Pancreas (tissue), 10 donors: ENCODE measurements at places on chromosomes 1 and 21. TPM values are rescaled to one million over a fixed set of nuclear protein-coding genes. Genes with fewer than 3 reads are reported as not detected.

DNA sequence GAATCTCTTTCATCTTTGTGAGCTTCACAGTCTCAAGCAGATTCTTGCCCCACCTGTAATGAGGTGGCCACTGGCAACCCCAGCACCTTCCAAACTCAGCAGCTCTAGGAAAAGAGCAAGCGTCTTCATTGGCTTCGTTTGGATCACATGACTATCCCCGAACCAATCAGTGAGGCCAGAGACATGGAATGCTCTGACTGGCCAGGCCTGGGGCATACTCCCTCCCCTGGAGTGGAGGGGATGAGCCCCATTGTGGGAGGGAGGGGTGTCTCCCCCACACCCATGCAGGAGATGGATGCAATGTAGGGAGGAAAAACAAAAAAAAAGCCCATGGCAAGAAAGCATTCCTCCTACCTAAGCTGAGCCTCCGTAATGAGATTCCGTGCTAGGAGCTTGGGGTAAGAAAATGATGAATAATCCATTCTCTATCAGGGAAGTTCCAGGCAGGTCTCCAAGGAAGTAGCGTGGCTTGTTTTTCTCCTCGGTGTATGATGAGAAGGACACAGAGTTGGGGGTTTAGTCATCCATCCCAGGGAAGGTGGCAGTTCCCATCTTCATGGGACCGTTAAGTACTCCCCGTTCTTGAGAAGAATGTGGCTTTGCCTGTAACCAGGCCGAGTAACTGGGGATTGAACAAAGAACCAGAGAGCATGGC lies 32.7 kb downstream of the FHAD1 start:
- H3K4me1 ChIP-seq, result peaks cover 30% of the 10 kb centered on the region
- H3K27ac ChIP-seq, result no peak overlapping the region
- DNase-seq, result no peak
- no peaks in the 10 kb centered on the region for H3K27me3 ChIP-seq

GRCh38 chr1:171487038-171487437 lies 1.7 kb downstream of the PRRC2C start:
- peak overlapping the region; percentile 83 for H3K4me3 ChIP-seq
- no peak for DNase-seq
- no peak overlapping the region for H3K27ac ChIP-seq
- H3K27me3 ChIP-seq, result no peaks in the 10 kb centered on the region
- H3K4me1 ChIP-seq, result peaks cover 35% of the 10 kb centered on the region
- no peaks in the 10 kb centered on the region for H3K36me3 ChIP-seq

- H3K4me3 ChIP-seq, result no peak overlapping the region
- H3K27ac ChIP-seq, result no peak overlapping the region
- DNase-seq, result no peak
- no peaks in the 10 kb centered on the region for H3K4me1 ChIP-seq
- H3K36me3 ChIP-seq, result no peaks in the 10 kb centered on the region
These were observed 33.1 kb downstream of the MDM4 start for GRCh38 chr1:204549313-204549712.

- peak; percentile 83 for DNase-seq
- no peaks in the 10 kb centered on the region for H3K27me3 ChIP-seq
- H3K4me1 ChIP-seq, result no peaks in the 10 kb centered on the region
- H3K36me3 ChIP-seq, result no peaks in the 10 kb centered on the region
- H3K4me3 ChIP-seq, result no peak overlapping the region
These were observed 161.4 kb downstream of the SLC35F3 start for GRCh38 chr1:234065794-234066447.

DNA sequence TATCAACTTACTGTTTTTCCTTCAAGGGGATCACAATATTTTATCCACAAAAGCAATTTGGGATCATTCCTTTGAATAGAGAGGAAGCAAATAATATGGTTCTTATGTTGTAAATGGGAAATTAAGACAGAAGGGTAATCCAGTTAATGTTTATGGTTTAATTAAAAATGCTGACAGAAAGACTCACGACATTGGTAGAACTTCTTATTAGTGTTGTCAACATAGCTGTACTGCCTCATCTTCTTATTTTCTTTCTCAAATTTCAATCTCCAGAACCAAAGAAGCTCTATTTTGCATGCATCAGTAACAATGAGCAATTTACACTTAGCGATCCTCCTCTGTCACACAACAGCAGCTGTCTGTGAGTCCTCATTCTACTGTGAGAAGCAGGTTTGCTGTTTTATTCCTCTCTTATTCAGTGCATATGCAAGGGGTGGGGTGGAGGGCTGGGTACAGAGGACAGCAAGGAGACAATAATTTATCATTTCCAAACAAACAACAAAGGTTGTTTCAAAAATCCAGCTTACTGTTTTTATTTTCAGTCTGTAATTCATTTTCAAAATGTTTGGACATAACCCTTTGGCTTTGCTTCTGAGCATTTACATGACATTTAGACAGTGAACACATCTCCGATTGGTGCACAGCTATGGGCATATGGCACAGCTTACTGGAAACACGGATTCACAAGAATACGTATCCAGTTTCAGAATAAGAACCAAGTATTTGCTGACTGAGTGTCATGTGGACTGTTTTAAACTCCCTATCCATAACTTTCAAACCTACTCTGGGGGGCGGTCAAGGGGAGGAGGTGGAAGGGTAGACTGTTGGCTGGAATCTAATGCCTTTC lies 335.9 kb downstream of the RGS7 start:
- no peaks in the 10 kb centered on the region for H3K4me1 ChIP-seq
- no peak overlapping the region for H3K27ac ChIP-seq
- H3K27me3 ChIP-seq, result no peaks in the 10 kb centered on the region

- H3K4me1 ChIP-seq, result no peaks in the 10 kb centered on the region
- H3K4me3 ChIP-seq, result no peak overlapping the region
- no peak for DNase-seq
- no peaks in the 10 kb centered on the region for H3K36me3 ChIP-seq
These were observed 182.9 kb downstream of the OMA1 start for GRCh38 chr1:58363585-58363984.

- no peaks in the 10 kb centered on the region for H3K27me3 ChIP-seq
- H3K4me1 ChIP-seq, result no peaks in the 10 kb centered on the region
- DNase-seq, result no peak
- no peaks in the 10 kb centered on the region for H3K36me3 ChIP-seq
- no peak overlapping the region for H3K4me3 ChIP-seq
These were observed 198.3 kb upstream of the SAMSN1 start for GRCh38 chr21:14744368-14744767.

DNA sequence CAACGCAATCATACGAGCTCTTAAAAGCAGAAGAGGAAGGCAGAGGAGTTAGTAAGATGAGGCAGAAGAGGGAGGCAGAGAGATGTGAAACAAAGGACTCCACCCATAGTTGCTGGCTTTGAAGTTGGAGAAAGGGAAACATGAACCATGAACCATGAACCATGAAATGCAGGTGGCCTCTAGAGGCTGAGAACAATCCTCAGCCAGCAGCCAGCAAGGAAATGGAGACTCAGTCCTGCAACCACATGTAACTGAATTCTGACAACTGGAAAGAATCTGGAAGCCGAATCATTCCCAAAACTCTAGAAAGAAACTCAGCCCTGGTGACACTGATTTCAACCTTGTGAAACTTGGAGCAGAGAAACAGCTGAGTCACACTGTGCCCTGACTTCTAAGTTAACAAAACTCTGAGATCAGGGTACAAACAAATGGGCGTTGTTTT lies 10.1 kb downstream of the DIPK1A start:
- no peaks in the 10 kb centered on the region for H3K27me3 ChIP-seq
- no peak overlapping the region for H3K27ac ChIP-seq
- DNase-seq, result no peak
- H3K4me1 ChIP-seq, result no peaks in the 10 kb centered on the region
- H3K4me3 ChIP-seq, result no peak overlapping the region
- H3K36me3 ChIP-seq, result no peaks in the 10 kb centered on the region

GRCh38 chr1:81574408-81574807 lies 226.3 kb upstream of the ADGRL2 start:
- DNase-seq, result no peak
- H3K4me1 ChIP-seq, result no peaks in the 10 kb centered on the region
- H3K27me3 ChIP-seq, result no peaks in the 10 kb centered on the region
- no peak overlapping the region for H3K4me3 ChIP-seq

GRCh38 chr1:170985406-170985805 lies 50.1 kb downstream of the MROH9 start:
- no peaks in the 10 kb centered on the region for H3K27me3 ChIP-seq
- DNase-seq, result no peak
- H3K36me3 ChIP-seq, result no peaks in the 10 kb centered on the region
- H3K27ac ChIP-seq, result no peak overlapping the region

The DEPDC1 gene
- total RNA-seq, result 0.04 TPM

The AKR7A3 gene
- 34.8 TPM for total RNA-seq

The DPYD gene
- 12.1 TPM for total RNA-seq
